ENCODE measurements at places on chromosomes 1 and 21.

DNA sequence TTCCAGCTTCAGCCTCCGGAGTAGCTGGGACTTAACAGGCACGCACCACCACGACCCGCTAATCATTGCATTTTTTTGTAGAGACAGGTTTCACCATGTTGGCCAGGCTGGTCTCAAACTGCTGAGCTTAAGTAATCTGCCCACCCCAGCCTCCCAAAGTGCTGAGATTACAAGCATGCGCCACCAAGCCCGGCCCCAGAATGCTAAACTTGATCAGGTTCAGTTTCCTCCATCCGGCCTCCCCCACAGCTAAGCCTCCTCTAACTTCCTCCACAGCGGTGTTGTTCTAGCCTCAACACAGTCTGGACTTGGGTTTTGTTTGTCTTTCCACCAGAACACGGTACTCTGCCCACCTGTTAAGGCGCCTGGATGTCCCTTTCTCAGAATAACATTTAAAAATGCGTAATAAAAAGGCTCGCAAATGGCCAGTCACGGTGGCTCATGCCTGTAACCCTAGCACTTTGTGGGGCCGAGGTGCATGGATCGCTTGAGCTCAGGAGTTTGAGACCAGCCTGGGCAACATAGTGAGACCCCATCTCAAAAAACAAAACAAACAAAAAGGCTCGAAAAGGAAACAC lies 2.4 kb downstream of the PARP1 start:
- DNase-seq: no peak

GRCh38 chr1:101221945-101222429 lies 14.8 kb upstream of the S1PR1 start:
- DNase-seq: no peak

- DNase-seq: peak; percentile 73
Measured at GRCh38 chr1:100188617-100189016, 10.6 kb upstream of the LRRC39 start.

DNA sequence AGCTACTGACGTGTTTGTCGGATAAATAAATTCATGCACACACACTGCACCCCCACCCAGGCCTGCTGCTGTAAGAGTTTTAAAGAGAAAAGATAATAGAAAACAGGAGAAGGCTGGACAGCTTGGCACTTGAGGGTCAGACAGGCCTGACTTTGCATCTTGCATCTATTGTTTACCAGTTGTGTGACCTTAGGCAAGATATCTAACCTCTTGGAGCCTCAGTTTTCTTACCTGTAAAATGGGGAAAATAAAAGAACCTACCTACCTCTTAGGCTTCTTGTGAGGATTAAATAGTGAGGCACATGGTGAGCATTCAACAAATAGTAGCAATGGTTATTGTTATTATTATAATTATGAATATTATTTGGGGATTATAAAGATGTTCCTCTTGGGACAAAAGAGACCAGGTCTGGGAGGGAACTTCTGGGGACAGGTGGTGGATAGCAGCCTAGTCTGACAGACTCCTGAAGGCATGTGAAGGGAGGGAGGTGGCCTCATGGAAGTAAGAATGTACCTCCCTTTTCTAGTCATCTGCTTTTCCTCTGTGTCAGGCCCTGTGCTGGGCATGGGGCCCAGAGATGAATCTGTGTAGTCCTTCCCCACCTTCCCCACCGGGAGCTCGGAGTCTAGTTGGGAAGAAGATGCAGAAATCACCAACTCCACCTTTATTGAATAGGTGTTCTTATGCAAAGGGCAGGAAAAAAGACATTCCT lies 18.3 kb upstream of the EPB41 start:
- no peak for DNase-seq

GRCh38 chr1:172040466-172040865 lies 199.2 kb downstream of the DNM3 start:
- DNase-seq: peak; percentile 21

DNA sequence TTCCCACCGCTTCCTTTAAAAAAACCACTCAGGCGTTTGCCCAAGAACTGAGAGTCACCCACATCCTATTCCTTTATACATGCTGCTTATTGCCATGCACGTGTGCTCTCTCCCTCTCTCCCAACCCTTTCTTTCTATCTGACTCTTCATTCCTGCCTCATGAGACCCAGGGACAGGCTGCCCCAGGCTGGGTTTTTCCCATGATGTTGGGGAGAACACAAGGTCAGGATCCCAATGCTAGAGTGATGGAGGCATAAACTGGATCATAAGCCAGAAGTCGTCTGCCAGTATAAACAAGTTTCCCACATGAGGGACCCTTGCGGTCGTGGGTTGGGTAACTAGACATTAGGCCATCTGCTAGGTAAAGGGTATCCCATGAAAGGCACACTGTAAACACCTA lies 64.9 kb downstream of the CD2 start:
- peak; percentile 45 for DNase-seq

DNA sequence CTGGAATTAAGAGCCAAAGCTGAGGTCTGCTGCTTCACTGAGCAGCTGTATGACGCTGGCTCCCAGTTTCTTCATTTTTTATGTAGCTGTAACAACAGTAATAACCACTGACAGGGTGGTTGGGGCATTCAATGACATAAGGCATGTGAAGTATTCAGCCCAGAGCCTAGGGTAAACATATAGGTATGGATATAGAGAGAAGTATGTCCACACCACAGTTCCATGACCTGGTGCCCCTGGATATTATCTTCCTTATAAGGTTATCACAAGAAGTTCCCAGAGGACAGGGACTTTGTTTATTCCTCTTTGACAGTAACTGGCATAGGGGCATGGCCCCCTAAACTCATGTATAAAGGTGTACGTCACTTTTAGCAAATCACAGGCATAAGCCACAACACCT lies 14.7 kb downstream of the RAB42 start:
- no peak for DNase-seq

GRCh38 chr1:198864695-198865094 lies 225.9 kb downstream of the PTPRC start:
- DNase-seq: no peak

- no peak for DNase-seq
Measured at GRCh38 chr1:226991920-226992319, 51.8 kb downstream of the COQ8A start.

Data from skeletal muscle cell (primary cell).